ENCODE measurements at places on chromosomes 11 and 22.

DNA sequence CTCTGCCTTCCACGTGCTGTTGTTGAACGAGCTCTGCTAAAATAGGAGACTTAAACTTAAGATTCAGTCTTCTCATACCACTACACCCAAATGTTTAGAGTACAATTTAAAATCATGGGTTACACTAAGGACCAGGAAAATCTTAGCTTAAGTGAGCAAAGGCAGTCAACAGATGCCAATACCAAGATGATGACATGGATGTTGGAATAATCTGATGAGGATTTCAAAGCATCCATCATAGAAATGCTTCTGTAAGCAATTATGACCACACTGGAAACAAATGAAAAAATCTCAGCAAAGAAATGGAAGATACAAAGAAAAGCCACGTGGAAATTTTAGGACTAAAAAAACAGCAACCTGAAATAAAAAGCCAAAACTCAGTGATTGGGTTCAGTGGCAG, 109.8 kb downstream of the ATXN10 start:
- DNase-seq, result no peak

DNA sequence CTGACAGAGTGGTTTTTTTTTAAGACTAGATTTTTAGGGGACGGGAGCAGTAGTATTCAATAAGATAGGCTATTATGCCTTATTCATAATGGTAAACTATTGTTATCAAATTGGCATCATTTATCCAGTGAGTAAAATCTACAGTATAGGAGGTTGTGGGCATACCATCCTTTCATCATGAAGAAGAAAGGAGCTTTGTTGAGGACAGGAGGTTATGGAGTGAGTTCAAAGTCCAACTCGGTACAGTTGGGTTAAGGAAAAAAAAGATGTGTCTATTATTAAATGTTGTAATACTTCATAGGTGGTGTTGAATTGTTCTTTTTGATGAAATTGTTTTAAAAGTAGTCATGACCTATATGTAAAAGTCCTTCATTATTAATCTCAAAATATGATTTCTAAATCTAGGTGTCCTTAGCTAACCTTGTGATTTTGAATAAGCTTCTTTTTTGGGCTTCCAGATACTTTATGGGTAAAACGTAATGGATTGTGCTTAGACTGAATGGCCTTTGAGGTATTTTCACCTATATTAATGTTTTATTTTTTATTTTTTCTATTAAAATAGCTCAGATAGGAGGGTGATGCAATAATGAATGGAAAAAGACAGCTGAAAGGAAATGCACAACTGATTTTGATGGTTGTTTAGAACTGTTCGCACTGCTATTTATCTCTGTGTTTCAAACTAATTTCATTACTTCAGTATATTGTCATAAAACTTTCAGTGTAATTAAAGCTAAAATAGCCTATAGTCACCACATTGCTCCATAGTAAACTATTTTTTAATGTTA, 15.3 kb upstream of the CNTF start:
- no peak for DNase-seq

DNA sequence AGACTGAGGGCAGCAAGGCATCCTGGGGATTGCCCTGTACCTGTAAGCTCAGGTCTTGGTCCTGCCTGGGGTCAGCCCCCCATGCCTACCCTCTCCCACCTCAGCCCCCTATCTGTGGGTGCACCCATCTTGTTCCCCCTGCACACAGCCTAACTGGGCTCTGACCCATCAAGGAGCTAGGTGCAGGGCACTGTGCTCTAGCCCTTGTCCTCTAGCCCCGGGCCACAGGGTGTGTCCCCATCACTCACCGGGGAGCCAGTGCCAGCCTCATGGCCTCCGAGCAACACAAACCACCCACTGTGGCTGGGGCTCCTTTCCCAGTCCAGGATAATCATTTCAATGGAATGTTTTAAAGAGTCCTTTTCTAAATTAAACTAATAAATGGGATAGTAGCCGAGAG, 293.9 kb upstream of the PLET1 start:
- no peak for DNase-seq

DNA sequence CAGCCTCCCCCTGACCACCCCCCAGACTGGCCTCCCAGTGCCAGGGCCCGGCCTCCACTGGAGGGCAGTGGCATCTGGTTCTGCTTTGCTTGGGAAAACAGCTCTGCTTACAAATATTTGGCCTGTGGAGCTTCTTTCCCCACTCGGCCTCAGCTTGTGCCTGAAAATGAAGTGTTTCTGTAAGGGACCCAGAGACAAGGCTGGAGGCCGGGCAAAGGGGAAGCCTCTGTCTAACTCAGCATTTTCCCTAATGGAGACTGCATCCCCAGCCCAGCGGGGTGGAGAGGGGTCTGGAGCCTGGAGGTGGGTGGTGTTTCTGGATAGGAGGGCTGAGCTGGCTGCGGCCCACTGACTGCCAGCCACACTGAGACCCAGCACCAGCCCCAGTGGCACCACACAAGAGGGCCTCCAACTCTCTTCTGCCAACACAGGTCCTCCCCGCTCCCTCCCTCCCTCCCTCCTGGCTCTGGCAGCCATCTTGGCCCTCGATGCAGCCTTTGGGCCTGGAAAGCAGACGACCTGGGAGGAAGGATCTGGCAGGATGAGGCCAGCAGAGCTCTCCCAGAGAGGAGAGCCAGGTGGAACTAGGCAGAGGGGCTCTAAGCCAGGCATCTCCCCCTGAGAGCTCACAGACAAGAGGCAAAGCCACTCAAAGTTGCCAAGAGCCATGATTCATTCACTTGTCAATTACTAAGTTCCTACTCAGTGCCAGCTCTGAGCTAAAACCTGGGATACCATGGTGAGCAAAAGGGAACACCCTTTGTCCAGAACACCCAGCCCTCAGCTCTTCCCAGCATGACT, 77.1 kb upstream of the CD82 start:
- DNase-seq, result no peak

DNA sequence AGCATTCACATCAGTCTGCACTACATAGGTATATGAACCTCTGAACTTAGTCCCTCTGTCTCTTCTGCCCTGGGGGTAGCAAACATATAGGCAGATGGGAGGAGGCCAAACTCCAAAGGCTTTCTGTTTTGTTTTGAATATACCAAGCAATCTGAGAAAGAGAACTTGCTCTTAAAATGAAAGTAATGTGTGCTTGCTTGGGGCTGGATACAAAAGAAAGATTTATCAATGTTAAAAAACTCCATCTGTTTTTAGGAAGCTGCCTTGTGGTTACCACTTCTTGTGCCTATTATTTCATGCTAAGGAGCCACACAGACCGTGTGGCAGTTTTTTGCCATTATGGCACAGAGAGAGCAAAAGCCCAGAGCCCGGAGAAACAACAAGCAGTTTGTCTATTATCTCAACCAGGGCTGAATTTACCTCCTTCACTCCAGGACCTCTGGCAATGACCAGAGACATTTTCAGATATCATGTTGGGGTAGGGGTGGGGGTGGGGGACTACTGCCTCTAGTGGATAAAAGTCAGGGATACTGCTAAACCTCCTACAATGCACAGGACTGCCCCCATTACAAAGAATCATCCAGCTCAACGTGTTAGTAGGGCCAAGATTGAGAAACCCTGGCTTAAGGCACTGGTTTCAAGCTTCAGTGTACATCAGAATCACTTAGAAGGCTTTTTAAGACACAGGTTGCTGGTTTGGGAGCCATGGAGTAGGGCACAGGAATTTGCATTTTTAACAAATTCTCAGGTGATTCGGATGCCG, 124.2 kb downstream of the APIP start:
- DNase-seq, result no peak
